ENCODE measurements at places on chromosomes 1 and 21.

- DNase-seq = no peak
Measured at GRCh38 chr1:27752360-27752759, 20.7 kb upstream of the STX12 start.

GRCh38 chr21:15250384-15250783 lies 185.6 kb upstream of the NRIP1 start:
- DNase-seq = no peak

DNA sequence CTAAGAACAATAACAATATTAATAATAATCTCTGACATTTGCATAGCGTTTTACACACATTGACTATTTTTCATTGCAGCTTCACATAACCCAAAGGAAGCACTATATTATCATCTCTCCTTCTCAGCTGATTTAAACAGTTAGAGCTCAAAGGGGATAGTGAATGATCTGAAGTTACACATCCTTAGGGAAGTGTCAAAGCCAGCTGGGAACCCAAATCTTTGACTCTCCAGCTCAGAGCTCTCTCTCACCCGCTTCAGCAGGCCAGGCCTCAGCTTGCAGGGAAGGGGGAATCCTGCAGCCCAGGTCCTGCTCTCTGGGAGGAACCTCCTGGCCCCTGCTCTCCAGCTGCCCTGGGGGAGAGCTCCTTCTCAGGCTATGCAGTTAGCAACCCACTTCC lies 26.3 kb downstream of the PLEKHA6 start:
- DNase-seq = no peak

GRCh38 chr21:34813266-34813894 lies 144.6 kb downstream of the CLIC6 start:
- DNase-seq = no peak

- no peak for DNase-seq
Measured at GRCh38 chr1:41666981-41667631, 182.6 kb upstream of the EDN2 start.

DNA sequence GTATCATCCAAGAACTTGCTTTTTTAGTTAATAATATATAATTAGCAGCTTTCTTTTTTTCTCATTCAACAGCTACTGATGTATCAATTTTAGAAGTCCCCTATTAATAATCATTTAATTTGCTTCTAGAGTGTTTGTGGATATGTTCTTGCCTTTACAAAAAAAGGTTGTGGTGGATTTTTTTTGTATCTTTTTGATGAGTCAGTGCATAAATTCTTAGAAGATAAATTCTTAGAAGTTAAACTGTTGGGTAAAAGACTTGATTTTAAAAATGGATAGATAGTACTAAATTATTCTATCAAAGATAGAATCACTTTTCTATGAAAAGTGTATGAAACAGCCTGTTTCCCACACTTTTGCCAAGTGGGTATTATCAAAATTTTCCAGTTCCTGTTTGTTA lies 11.9 kb downstream of the FGGY start:
- no peak for DNase-seq

Measured in right hindlimb (tissue), 1 donor.